Ovary (tissue), 10 donors: ENCODE measurements at places on chromosomes 5 and 9. TPM values are rescaled to one million over a fixed set of nuclear protein-coding genes. Genes with fewer than 3 reads are reported as not detected.

DNA sequence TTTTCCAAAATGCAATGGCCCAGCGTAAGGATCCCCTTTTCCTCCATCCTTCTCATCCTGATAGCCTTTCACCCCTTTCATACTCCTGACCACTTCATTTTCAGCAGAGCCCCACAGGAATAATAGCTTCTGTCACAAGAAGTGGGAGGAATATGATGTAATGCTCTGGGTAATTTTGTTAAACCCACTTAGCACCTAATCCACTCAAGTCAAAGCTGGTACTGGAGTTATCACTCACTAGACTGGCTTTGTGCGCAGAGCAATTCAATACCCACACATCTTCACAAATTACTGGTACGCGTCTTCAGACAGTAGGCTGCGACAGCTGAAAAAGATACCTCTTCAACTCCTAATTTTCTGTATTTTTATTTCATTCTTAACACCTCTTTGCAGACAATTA lies 2232.8 kb upstream of the WWC1 start:
- H3K36me3 ChIP-seq, result no peaks in the 10 kb centered on the region
- DNase-seq, result no peak
- H3K27me3 ChIP-seq, result no peaks in the 10 kb centered on the region
- H3K4me3 ChIP-seq, result no peak overlapping the region

Gene PGM5
- 19.4 TPM for total RNA-seq

Gene NMUR2
- total RNA-seq, result not detected

Gene SNCAIP
- 67.4 TPM for total RNA-seq

- H3K4me3 ChIP-seq, result no peak overlapping the region
- H3K27me3 ChIP-seq, result no peaks in the 10 kb centered on the region
- H3K4me1 ChIP-seq, result no peaks in the 10 kb centered on the region
- no peak for DNase-seq
- no peak overlapping the region for H3K27ac ChIP-seq
Observed at GRCh38 chr9:117936185-117937130, 232.3 kb downstream of the TLR4 start.

DNA sequence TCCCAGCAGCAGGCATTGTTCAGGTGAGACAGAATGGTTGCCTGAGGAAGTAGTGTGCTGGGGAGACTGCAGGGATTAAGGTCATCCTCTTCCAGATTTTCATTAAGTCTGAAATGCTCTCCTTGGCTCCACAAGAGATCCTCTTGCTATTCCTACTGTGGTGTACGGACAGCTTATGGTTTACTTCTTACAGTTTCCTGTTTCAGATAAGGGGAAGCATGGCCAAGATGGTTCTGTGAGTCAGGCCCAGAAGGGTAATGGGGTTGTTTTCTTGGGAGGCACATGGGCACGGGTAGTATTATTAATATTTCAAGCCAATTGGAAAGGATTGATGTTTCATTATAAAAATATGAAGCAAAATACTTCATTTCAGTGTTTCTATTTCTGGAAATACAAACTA lies 42.9 kb downstream of the GLRX start:
- no peaks in the 10 kb centered on the region for H3K27me3 ChIP-seq
- peaks cover 16% of the 10 kb centered on the region for H3K4me1 ChIP-seq
- H3K27ac ChIP-seq, result peak overlapping the region; percentile 23
- no peak for DNase-seq
- H3K36me3 ChIP-seq, result no peaks in the 10 kb centered on the region

Gene CNTNAP3
- total RNA-seq, result 0.38 TPM

- no peak overlapping the region for H3K27ac ChIP-seq
- no peaks in the 10 kb centered on the region for H3K27me3 ChIP-seq
- H3K4me3 ChIP-seq, result no peak overlapping the region
- DNase-seq, result no peak
- no peaks in the 10 kb centered on the region for H3K4me1 ChIP-seq
Observed at GRCh38 chr9:131810351-131811170, 70.7 kb upstream of the RAPGEF1 start.

DNA sequence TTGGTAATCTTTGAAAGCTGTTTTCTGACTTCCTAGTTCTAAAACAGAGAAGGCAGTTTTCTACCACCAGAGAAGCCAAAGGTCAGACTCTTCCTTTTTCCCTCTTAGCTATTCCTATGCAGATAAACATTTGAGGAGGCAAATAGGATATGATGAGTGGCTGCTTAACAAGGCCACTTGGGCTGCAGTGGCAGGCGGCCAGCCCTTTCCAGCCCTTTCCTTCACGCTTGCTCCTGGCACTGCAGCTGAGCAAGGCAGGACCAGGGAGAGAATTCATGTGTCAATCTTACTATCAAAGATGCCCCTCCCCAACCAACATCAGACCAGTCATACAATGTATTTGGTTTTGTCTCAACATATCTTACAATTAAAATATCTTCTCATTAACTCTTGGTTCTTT lies 36.8 kb upstream of the RNF38 start:
- H3K4me1 ChIP-seq, result no peaks in the 10 kb centered on the region
- no peak overlapping the region for H3K4me3 ChIP-seq
- no peaks in the 10 kb centered on the region for H3K36me3 ChIP-seq
- DNase-seq, result no peak
- H3K27me3 ChIP-seq, result no peaks in the 10 kb centered on the region
- H3K27ac ChIP-seq, result no peak overlapping the region

Gene SPINK13
- 5.7 TPM for total RNA-seq

GRCh38 chr9:33661176-33661575 lies 134.2 kb upstream of the PRSS3 start:
- no peaks in the 10 kb centered on the region for H3K36me3 ChIP-seq
- no peaks in the 10 kb centered on the region for H3K4me1 ChIP-seq
- no peaks in the 10 kb centered on the region for H3K27me3 ChIP-seq
- H3K4me3 ChIP-seq, result no peak overlapping the region
- H3K27ac ChIP-seq, result no peak overlapping the region

- no peak overlapping the region for H3K4me3 ChIP-seq
- H3K27ac ChIP-seq, result no peak overlapping the region
- no peak for DNase-seq
- no peaks in the 10 kb centered on the region for H3K36me3 ChIP-seq
- no peaks in the 10 kb centered on the region for H3K4me1 ChIP-seq
Observed at GRCh38 chr5:129541648-129542251, 81.7 kb downstream of the ADAMTS19 start.

DNA sequence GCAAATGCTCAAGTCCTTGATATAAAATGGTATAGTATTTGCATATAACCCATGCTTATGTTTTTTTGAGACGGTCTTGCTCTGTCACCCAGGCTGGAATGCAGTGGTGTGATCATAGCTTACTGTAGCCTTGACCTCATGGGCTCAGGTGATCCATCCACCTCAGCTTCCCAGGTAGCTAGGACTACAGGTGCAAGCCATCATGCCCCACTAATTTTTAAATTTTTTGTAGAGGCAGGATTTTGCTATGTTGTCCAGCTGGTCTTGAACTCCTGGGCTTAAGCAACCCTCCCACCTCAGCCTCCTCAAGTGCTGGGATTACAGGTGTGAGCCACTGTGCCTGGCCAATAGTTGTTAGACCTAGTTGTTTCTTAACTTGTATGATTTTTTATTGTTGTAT lies 17.3 kb downstream of the SLC36A3 start:
- H3K4me3 ChIP-seq, result no peak overlapping the region
- no peaks in the 10 kb centered on the region for H3K36me3 ChIP-seq
- no peak for DNase-seq

DNA sequence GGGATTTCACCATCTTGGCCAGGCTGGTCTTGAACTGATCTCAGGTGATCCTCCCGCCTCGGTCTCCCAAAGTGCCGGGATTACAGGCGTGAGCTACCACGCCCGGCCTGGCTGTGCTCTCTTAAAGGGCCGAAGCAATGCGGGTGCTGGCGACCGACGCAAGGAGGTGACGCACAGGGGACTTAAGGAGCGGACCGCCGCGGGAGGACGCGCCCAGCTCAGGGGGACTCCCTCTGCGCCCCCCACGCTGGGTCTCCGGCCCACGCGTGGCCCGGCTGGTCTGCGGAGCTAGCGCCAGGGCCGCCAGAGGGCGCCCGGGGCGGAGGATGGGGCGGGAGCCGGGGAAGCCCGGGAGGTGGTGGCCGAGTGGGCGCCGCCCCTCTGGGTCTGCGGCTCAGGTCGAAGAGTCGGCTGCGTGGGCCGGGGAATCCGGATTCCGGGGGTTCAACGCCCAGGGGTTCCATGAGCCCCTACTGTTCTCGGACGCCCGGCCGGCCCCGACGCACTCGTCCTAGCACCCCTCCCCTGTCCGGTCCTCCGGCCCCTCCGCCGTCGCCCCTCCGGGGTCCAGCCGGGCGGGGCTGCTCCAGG lies 502 bp upstream of the CERCAM start:
- no peaks in the 10 kb centered on the region for H3K36me3 ChIP-seq
- H3K27ac ChIP-seq, result peak overlapping the region; percentile 82
- no peaks in the 10 kb centered on the region for H3K27me3 ChIP-seq

- no peaks in the 10 kb centered on the region for H3K36me3 ChIP-seq
- H3K27ac ChIP-seq, result no peak overlapping the region
- H3K4me3 ChIP-seq, result no peak overlapping the region
- no peaks in the 10 kb centered on the region for H3K27me3 ChIP-seq
- DNase-seq, result no peak
Observed at GRCh38 chr5:146369691-146370090, 31.1 kb downstream of the POU4F3 start.

DNA sequence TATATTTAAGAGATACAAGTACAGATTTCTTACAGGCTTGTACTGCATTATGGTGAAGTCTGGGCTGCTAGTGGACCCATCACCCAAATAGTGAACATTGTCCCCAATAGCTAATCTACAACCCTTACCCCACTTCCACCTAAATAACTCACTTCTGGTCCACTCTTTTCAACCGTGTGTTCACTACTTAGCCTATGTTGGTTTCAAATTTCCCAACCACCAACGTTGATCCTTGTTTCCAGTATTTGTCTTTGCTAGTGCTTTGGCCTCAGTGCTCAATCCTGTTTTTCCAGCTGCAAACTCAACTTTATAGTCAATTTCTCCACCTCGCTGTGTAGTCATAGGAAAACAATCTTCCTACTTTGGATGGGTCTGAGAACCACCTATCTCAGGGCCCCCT lies 45.3 kb upstream of the TTC39B start:
- DNase-seq, result no peak
- no peak overlapping the region for H3K27ac ChIP-seq
- H3K27me3 ChIP-seq, result no peaks in the 10 kb centered on the region
- no peaks in the 10 kb centered on the region for H3K4me1 ChIP-seq

Gene GLRA1
- not detected for total RNA-seq

DNA sequence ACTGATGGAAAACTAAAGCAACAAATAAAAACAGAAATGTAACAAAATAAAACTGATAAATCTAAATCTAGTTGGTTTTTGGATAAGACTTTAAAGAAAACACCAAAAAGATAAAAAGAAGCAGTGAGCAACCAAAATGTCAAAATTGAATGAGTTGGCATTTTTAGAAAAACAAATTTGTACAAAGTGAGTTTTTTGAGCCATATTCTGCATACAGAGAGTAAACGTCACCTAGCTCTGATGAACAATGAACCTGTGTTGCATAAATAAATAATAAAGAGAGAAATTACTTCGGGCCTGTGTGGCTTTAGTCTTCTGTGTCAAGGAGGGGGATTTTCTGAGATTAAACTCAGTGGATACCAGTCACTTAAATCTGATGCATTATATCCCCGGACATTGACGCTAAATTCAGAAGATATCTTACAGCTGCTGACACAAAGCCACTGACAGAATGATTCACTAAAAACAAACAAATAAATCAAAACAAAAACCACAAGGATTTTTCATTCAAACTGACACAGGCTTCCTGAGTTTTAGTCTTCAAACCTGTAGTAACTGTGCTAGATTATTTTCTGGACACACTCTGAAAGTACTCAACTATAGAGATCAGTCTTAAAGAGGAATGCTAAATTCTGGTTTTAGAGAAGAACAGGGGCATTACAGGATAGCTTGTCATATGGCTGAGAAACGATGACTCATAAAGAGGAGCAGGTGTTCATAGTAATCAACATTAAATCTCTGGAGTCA lies 403.5 kb upstream of the ST8SIA4 start:
- no peak overlapping the region for H3K4me3 ChIP-seq
- no peaks in the 10 kb centered on the region for H3K4me1 ChIP-seq
- no peaks in the 10 kb centered on the region for H3K36me3 ChIP-seq
- no peak overlapping the region for H3K27ac ChIP-seq
- DNase-seq, result no peak

DNA sequence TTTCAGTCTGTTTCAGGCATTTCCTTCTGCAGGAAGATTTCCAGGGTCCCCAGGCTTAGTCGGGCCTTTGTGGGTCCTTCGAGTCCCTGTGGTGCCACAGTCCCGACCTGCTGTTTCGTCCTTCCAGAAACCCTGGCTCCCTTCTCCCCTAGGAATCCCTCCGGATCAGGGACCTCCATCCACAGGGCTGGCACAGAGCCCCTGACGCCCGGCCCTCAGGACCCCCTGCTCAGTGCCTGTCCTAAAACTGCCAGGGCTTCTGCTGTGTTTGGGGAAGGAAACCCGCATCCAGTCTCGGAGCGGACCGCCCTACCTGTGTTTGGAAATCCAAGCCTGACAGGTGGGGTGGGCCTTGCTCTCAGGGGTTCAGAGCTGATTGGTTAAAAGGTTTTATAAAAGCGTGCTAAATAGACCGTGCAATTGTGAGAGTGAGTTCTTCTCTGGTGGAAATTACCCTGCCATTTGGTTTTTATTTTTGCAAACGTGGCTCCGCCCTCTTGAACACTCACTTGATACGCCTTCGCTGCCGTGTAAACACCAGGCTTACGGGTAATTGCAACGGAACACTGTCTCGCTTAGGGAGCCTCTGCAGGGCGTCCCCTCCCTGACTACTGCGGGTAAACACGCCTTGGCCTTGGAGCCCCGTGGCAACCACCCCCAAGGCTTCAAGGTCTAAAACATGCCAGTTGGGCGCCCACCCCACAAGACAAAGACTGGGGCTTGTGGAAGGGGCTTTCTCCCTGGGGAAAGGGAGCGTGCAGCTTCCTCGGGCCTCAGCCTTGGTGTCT lies 121.2 kb downstream of the PHF2 start:
- H3K4me3 ChIP-seq, result no peak overlapping the region
- DNase-seq, result no peak
- H3K27me3 ChIP-seq, result no peaks in the 10 kb centered on the region
- H3K27ac ChIP-seq, result no peak overlapping the region

- H3K4me3 ChIP-seq, result no peak overlapping the region
- peak; percentile 36 for DNase-seq
- H3K36me3 ChIP-seq, result no peaks in the 10 kb centered on the region
- peaks cover 11% of the 10 kb centered on the region for H3K4me1 ChIP-seq
Observed at GRCh38 chr9:87554171-87554910, 56.7 kb downstream of the DAPK1 start.

GRCh38 chr5:129135633-129136032 lies 41.1 kb downstream of the ISOC1 start:
- H3K27ac ChIP-seq, result no peak overlapping the region
- no peaks in the 10 kb centered on the region for H3K36me3 ChIP-seq
- H3K4me1 ChIP-seq, result no peaks in the 10 kb centered on the region
- no peaks in the 10 kb centered on the region for H3K27me3 ChIP-seq
- no peak overlapping the region for H3K4me3 ChIP-seq

- H3K27me3 ChIP-seq, result no peaks in the 10 kb centered on the region
- no peaks in the 10 kb centered on the region for H3K4me1 ChIP-seq
- H3K36me3 ChIP-seq, result no peaks in the 10 kb centered on the region
- DNase-seq, result no peak
- H3K4me3 ChIP-seq, result no peak overlapping the region
- H3K27ac ChIP-seq, result no peak overlapping the region
Observed at GRCh38 chr9:81619353-81620001, 69.9 kb downstream of the TLE1 start.
